ENCODE measurements at places on chromosomes 2 and 18. TPM values are rescaled to one million over a fixed set of nuclear protein-coding genes. Genes with fewer than 3 reads are reported as not detected.

- DNase-seq, result no peak
Observed at GRCh38 chr2:146952696-146953095, 892.1 kb upstream of the ACVR2A start.

DNA sequence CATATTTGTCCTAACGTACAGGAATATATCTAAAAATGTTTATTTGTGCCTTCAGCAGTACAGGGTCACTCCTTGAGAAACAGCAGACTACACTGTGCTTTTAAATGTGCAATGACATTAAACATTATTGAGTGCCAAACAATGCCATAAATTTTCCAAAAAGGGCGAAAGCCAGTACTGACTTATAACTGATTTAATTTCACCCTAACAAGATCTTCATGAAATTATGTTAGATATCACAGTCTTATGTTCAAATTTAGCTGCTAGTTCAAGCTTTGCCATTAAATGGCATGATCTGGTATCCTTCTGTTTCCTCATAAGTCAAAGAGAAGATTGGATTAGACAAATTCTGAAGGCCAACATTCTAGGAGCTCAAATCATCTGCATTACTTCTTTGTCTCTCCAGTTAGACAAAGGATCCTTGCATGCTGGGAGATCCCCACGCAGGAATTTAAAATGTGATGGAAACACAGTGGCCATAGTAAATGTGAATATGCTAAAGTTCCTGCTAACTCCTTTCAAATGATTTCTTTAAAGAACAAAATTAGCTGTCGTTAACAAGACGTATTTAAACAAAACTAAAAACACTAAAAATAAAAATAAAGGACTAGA is 129.3 kb upstream of the STON1 start:
- DNase-seq, result no peak

DNA sequence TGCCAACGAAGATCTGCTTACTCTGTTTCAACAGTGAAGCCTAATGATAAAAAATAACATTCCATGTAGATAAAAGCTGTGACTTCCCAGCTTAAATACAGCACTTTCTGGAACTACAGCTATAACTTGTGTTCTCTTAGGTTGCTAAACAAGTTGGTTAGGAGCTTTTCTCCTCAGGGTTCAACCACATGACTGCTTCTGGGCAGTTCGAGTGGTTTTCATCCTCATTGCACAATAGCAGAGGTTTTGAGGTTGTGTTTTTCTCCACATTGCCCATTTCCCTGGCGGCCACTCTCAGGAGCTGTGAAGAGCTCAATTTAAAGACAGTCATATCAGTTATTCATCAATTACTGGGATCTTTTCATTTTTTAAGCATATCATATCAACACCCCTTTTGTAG is 102.2 kb upstream of the CYP1B1 start:
- DNase-seq, result no peak

GRCh38 chr2:151796774-151797173 is 31.4 kb downstream of the ARL5A start:
- DNase-seq, result no peak

DNA sequence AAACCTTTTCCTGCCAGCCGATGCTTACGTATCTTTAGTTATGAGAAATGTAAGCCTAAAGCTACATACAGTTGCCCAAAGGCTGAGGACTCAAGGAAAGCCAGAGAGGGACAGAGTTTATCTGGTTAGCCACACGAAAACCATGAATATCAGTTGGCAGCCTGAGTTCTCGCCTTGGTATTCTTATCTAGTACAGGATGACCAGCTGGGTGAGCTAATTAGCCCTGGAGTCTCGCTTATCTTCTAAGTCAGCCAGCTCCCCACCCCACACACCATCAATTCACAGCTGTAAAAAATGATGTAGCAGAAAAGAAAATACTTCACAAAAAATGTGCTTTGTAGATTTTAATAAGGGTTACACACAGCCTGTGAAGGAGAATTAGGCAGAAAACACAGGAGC is 617.5 kb upstream of the SOX11 start:
- DNase-seq, result no peak

DNA sequence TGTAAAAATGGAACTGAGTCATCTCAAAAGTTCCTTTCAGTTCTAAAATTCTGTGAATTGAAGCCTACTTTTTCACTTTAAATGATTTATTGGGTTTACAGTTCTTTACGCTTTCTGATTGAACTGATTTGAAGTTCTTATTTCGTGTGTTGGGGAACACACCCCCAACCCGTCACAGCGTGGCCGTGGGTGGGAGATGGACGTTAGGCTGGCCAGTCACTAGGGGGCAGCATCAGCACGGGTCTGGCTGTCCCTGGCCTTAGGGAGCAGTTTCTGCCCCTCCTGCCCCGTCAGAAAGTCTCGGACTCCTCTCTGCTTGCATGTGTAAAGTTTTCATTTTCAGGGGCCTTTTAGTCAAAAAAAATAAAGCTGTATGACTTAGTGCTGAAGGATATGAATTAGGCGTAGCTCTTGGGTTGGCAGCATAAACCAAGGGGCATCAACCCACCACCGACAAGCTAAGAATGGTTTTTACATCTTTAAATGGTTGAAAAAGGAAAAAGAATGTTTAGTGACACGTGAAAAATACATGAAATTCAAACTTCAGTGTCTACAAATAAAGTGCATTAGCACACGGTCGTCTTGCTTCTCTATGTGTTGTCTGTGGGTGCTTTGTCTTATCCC is 63.4 kb downstream of the ZCCHC2 start:
- peak; percentile 87 for DNase-seq

- DNase-seq, result no peak
Observed at GRCh38 chr2:38106405-38107094, 30.6 kb upstream of the CYP1B1 start.

GRCh38 chr2:118718921-118719320 is 128.5 kb downstream of the EN1 start:
- no peak for DNase-seq

Gene POTEC
- not detected for total RNA-seq

- no peak for DNase-seq
Observed at GRCh38 chr18:28541934-28542333, 365.0 kb upstream of the CDH2 start.
